ENCODE measurements at places on chromosomes 6 and 20.

- DNase-seq: no peak
Observed at GRCh38 chr6:129073691-129074395, 190.9 kb downstream of the LAMA2 start.

DNA sequence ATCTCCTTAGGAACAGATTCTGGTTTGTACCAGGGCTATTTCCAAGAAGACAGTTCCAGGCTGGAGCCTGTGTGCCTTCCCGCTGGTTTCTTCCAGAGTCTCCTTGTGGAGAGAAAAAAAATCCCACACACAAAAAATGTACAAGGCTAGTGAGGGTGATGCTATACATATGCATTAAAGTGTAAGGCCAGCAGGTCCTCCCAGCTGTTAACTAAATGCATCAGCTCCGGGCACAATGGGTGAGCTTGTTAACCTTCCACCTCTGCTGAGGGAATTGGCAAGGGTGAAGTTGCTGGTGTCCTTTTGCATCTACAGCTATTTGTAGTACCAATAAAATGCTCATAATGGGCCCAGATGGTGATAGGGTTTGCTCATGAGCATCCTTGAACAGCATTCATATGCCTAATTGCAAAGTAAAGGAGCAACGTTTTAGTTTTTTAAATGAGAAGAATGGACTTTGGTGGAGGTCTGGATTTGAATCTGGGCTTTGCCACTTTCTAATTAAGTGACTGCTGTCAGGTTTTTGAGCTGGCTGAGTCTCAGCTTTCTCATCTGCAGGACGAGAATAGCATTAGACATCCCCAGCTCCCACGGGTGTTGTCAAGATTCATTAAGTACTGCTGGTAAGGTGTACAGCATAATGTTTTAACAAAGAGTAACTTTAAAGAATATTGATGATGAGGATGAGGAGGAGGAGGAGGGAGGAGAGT is 361.8 kb downstream of the QKI start:
- no peak for DNase-seq

- no peak for DNase-seq
Observed at GRCh38 chr6:14797875-14798593, 447.8 kb upstream of the JARID2 start.

GRCh38 chr20:22495172-22495571 is 89.2 kb downstream of the FOXA2 start:
- DNase-seq: no peak

GRCh38 chr20:49877386-49877921 is 37.9 kb downstream of the SPATA2 start:
- DNase-seq: no peak

Measured in stimulated activated CD4-positive, alpha-beta T cell treated with anti-CD3 and anti-CD28 coated beads, Interleukin-2, amount 100 ng/mL, for 24 hours (primary cell).